Cerebellum (tissue), 4 donors: ENCODE measurements at places on chromosomes 6 and 20. TPM values are rescaled to one million over a fixed set of nuclear protein-coding genes. Genes with fewer than 3 reads are reported as not detected.

The RBM38 gene
- total RNA-seq = 11.4 TPM

- DNase-seq = no peak
Observed at GRCh38 chr6:10416863-10417641, 2.2 kb upstream of the TFAP2A start.

GRCh38 chr6:158955255-158955654 lies 44.7 kb downstream of the RSPH3 start:
- DNase-seq = no peak

- no peak for DNase-seq
Observed at GRCh38 chr20:39857187-39857586, 831.8 kb downstream of the MAFB start.
